ENCODE measurements at places on chromosomes 2 and 18.

- peak; percentile 97 for DNase-seq
Measured at GRCh38 chr18:74234326-74235171, 57.2 kb downstream of the CYB5A start.

DNA sequence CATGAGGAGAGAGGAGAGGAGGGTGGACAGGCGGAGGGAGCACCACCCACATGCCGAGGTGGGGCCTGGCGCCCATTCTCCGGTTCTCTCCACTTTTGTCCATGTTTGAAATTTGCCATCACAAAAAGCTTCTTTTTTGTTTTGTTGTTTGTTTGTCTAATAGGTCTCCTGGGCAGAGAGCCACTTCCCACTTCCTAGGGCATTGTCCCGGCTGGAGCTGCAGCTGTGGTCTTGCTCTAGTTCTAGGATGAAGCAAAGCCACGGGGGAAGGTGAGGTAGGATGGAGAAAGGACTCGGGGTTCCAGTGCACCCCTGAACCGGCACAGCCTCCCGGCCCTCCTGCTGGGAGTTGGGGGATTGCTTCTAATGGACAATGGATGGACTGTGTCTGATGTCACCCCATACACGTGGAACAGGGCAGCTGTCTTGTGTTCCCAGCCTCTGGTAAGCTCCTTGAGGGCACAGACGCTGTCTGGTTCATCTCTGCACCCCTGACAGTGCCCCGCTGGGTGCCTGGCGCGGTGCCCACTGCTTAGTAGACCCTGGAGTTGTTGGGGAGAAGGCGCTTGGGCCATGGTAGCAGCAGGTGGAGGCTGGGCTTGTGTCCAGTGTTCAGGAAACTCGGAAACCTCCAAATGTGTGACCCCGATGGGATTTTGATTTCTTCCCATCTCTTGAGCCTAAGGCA lies 278.4 kb downstream of the NDUFA10 start:
- no peak for DNase-seq

GRCh38 chr2:79824086-79824786 lies 311.4 kb downstream of the CTNNA2 start:
- DNase-seq = no peak

GRCh38 chr18:13192970-13193369 lies 25.6 kb upstream of the LDLRAD4 start:
- DNase-seq = no peak

- DNase-seq = no peak
Measured at GRCh38 chr18:13260197-13260934, 41.8 kb downstream of the LDLRAD4 start.

DNA sequence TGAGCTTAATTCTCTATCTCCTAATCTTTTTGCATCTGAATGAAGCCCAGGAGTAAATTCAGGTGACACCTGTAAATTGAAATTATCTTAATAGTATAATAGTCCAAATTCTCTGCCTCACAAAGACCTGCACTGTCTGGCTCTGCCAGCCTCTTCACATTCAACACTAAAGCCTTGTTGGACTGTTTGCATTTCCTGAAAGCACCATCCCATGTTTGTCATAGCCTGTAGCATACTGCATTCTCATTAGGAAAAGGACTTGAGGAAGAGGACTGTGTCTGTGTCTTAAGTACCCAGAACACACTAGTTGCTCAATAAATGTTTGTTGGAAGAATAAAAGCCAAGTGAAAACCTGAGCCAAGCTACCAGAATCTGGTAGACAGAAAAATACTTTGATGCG lies 42.9 kb upstream of the GRHL1 start:
- no peak for DNase-seq

- DNase-seq = no peak
Measured at GRCh38 chr2:234577191-234577590, 80.3 kb upstream of the ARL4C start.

GRCh38 chr2:120360307-120360855 lies 14.4 kb downstream of the INHBB start:
- peak; percentile 66 for DNase-seq

- peak; percentile 83 for DNase-seq
Measured at GRCh38 chr2:239991689-239992314, 33.3 kb downstream of the NDUFA10 start.

- DNase-seq = peak; percentile 38
Measured at GRCh38 chr2:147789720-147790119, 55.1 kb upstream of the ACVR2A start.

GRCh38 chr2:112151701-112152440 lies 13.7 kb downstream of the FBLN7 start:
- DNase-seq = no peak

DNA sequence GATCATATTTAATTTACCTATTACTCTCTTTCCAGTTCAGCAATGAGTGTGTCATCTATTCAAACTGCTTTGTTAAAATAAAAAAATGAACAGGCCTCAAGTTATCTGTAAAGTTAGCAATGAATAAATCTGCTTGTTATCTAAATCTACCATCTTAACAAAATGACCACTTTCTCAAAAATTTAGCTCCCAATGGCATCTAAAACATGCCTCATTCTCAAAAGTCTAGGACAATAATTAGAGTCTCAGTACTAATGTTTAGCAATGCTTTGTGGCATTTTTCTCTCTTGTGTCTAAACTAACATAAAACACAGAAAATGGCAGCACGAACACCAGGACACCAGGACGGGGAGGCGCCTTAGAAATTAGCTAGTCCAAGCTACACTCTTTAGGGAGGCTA lies 3.6 kb upstream of the ASAP2 start:
- no peak for DNase-seq

- DNase-seq = peak; percentile 59
Measured at GRCh38 chr2:149799013-149799705, 211.6 kb upstream of the MMADHC start.

DNA sequence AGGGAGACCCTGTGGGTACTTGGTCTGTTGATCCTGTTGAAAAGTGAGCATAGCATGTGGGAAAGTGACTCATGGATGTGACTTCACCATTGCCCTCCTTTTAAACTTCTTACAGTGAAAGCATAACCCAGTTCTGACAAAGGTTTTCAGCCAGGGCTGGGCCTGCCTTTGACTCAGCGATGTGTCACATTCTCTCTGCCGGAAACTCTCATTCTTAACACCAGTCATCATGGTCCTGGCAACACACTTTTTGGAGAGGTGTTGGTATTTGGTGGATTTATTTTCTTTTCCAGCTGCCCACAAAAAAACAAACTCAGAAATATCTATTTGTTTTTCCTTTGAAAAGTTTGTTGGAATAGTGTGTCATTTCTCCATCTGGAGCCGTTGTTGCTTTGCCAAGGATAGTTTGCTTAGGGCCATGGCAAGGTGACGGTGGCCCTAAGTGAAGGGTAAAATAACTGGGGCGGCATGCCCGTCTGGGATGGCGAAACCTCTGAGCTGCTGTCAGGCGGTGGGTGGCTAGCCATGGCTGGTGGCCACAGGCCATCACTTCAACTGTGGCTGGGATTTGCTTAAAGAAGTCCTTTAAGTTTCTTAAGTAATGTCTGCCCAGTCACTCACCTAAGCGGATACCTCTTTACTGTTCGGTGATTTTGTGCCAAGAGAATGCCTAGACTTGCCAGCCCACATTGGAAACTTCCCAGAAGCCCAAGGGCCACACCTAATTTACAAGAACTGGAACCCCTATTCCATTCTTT lies 123.3 kb downstream of the LTBP1 start:
- peak; percentile 98 for DNase-seq

GRCh38 chr2:207285473-207285815 lies 119.7 kb upstream of the KLF7 start:
- DNase-seq = no peak

DNA sequence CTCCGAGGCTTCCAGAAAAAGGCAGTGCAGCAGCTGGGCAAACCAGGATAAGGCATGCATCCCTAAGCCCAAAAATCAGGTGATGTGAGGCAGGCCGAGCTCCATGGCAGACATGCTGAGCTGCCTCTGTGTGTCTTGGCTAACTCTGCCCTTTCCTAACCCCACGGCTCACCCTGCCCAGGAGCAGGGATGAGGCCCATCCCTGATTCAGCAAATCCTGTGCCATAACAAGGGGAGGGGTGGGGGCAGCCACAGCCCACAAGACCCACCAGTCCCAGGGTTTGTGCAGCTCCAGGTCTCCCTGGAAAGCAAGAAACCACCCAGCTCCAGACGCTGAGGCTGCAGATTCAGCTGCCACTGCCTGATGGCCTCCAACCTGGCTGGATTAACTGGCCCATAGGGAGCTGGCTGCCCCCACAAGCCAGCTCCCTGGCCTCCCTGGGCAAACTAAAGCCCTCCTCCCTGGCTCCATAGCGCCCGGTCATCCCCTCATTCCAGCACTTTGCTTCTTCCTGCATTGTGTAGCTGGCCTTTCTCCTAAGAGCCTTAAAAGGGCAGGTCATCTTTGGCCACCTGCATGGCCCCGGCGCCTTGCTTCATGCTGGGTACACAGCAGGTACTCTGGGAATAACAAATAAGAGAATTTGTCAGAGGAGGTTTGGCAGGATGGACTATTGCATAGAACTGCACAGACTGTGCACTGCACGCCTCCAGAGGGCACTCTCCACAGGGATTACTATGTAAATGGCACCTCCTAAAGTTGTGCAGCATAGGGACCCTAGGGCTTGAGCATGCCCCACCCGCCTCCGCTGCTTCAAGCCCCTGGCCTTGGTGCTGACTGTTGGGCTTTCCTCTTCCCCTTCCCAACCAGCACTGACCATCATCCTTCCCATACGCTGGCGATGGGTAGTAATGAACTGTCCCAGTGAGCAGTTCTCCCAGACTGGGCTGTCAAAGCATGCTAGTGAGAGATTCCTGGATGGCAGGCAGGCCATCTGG lies 10.7 kb downstream of the STEAP3 start:
- DNase-seq = peak; percentile 24

DNA sequence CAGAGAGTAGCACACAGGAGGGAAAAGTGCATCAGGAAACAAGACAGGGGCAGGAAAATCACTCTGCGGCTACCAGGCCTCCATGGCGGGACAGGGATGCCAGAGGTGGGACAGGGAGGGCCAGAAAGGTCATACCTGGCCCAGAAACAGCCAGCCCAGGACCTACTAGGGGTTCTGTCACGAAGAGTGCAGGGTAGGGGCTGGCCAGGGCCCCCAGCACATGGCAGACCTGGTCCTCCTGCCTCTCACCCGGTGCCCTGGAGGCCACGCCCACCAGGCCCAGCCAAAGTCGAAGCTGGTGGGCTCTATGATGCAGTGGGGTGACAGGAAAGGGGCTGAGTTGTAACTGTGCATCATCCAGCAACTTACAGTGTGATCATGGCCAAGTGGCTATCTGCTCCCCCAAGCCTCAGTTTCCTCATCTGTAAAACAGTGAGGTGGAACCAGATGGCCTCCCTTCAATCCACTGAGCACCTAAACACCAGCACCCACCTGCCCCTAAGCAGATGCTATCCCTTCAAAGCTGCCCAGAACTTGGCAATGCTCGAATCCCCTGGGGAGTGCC lies 10.6 kb downstream of the CYP26B1 start:
- DNase-seq = no peak

GRCh38 chr2:222807431-222807830 lies 53.4 kb upstream of the ACSL3 start:
- no peak for DNase-seq

- no peak for DNase-seq
Measured at GRCh38 chr2:193973781-193974180, 1683.2 kb upstream of the SLC39A10 start.

GRCh38 chr2:147352264-147353071 lies 492.4 kb upstream of the ACVR2A start:
- no peak for DNase-seq

DNA sequence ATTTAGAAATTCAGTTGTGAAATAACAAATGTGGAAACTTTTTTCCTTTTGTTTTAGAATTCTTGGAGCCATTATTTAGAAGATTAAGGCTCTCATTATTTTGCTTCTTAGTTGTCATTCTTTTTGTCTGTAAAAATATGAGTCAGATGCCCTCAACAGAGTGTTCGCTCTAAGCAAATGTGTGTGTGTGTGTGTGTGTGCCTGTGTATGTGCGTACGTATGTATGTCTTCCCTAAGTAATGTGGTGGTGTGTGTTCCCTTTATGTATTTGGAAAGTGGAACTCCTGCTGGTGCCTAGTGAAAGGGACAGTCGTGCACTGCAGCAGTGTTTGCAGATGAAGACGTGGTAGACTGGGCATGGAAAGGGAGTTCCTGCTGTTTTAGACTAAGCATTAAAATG lies 27.5 kb downstream of the ZNF407 start:
- DNase-seq = no peak

GRCh38 chr18:24559526-24559925 lies 99.1 kb downstream of the HRH4 start:
- DNase-seq = no peak

All from fibroblast of the aortic adventitia (primary cell).